HepG2 (cell line): ENCODE measurements at places on chromosomes 7 and 10. TPM values are rescaled to one million over a fixed set of nuclear protein-coding genes. Genes with fewer than 3 reads are reported as not detected.
A peak's percentile ranks its signal among the peaks of the same experiment; 100 is the strongest.

The EBF3 gene
- total RNA-seq, result not detected in 2 replicates

The PUS7 gene
- total RNA-seq, result 41.2 and 47.2 TPM in 2 replicates

The SLC16A12 gene
- 0.02 TPM in 1 of 2 replicates, not detected in the other for total RNA-seq

The INPP5F gene
- total RNA-seq, result 15.7 and 16.4 TPM in 2 replicates

The SPDYE16 gene
- total RNA-seq, result 0.08 and 0.11 TPM in 2 replicates

The ZNF239 gene
- total RNA-seq, result not detected in 2 replicates

The ANKMY2 gene
- 21.6 and 32.0 TPM in 2 replicates for total RNA-seq

DNA sequence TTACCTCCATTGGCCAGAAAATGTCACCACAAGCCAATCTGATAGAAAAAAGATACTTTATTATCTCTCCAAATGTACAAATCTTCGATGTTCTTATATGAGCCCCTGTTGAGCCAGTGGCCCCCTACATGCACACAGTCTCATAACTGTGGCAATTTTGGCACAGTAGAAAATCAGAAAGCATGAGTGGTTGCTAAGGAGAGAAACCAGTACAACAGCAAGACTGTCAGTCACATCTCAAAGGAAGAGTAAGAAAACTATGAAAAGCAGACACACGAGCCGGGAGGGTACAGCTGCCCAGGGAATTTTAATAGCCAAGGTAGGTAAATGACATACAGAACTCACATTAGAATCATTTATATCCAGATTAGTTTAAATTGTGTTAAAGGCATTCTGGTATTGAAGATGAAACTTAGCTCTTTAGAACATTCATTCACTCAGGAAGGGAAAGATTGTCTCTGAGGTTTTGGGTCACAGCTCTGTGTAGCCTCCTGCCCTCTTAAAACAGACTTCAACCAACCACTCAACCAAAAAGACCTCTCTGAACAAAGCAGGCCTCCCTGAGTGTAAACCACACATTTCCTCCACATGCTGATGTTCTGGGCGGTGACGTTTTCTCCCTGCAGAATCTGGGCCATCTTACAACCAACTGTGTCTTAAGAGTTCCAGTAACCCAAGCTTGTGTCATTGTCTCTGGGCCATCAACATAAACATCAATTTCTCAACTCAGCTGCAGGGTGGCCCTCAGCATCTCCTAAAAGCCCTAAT is 80.8 kb upstream of the ADAM12 start:
- no peak for DNase-seq

DNA sequence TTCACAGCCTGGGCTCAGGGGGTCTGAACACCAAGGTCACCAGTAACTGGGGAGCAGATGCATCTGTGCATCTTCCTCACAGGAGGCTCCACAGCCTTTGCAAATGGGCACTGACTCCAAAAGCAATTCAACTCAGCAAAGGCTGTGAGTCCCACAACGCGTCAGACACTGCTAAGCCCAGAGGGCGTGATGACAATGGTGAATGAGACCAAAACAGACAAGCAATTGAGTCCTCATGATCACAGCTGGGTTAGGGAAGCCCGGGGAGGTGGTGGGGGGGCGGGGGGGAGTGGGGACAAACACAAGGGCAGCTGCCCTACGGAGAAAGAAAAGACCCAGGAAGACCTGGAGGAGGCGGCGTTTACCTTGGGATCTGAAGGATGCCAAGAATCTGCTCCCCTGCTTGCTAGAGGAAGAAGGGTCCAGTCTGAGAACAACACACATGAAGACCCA is 61.6 kb upstream of the RNF32 start:
- no peak for DNase-seq

DNA sequence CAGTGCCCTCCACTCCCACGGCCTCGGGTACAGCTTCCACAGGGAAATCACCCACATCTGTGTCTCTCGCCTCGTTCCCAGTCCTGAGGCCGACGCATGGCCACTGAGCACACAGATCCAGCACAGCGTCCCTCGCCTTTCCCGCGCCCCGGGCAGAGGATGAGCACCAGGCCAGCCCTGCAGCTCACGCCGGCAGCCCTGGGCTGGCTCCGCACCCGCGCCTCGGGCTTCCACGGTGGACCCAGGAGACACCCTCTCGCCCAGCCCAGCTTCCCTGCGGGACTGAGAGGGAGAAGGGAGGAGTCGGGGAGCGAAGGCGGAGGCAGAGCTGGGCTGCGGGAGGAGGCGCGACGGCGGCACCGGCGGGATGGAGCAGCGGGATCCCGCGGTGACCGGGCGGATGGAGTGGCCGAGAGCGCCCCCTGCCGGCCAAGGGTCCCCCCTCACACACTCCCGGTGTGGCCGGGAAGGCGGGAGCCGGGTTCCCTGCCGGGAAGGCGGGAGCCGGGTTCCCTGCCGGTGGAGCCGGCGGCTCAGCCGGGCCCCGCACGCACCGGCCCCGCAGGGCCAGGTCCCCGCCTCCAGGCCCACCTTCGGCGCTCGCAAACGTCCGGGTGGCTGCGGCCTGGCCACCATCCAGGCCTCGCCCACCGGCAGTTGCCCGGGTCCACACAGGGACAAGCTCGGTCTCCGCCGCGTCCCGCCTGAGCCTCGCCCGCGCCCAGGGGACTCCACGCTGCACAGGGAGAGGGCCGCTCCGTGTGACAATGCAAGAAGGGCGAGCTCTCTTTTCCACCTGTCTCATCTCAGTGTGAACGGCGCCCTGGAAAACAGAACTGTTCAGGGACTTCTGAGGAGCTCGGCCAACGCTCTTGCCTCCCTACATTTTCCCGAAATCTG is 110.3 kb upstream of the LANCL2 start:
- DNase-seq, result peak; percentile 36

DNA sequence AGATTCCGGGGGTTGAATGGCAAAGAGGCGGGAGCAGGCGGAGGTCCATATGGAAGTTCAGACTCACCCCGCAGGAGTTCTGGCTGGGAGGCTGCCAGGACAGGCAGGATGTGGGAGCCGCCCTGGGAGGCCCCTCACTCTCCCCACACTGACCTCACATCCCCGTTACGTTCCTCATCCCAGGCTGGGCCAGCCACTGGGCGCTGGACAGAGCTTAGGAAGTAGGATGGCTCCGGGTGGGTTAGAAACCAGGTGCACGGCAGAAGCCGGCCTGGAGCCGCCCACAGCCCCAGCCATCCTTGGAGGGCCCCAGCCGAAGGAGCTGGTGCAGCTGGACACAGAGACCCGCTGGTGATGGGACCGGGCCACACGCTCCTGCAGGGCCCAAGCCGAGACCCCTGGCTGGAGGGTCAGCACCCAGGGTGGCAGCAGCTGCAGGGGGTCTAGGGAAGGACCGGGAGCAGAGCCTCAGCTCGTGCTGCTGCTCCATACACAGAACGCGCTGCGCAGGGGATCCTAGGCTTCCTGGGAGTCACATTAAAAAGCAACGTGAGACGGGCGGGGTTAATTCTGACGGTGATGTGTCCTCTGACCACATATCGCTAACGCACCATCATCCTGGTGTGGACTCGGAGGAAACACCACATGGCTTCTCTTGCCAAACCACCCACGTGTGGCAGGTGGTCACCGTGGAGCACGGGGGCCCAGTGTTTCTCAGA is 98.6 kb upstream of the DIP2C start:
- no peak for DNase-seq

GRCh38 chr7:38870147-38870546 is 38.8 kb downstream of the VPS41 start:
- DNase-seq, result no peak

DNA sequence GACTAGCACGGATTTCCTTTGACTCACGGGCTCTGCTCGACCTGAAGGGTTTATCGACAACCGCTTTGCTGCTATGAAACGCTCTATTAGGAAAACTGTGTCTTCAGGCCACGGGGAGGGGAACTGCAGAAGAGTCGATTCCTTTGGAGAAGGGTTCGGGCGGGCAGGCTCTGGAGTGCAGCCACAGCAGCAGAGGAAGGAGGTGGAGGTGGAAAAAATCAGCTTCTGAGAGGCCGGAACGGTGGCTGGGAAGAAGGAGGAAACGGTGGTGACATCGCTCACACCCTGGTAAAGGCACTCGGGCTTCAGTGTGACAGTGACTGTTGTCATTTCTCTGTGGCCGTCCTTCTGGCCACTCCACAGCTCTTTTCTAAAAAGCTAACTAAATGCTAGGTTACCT is 64.6 kb upstream of the MGMT start:
- DNase-seq, result no peak

DNA sequence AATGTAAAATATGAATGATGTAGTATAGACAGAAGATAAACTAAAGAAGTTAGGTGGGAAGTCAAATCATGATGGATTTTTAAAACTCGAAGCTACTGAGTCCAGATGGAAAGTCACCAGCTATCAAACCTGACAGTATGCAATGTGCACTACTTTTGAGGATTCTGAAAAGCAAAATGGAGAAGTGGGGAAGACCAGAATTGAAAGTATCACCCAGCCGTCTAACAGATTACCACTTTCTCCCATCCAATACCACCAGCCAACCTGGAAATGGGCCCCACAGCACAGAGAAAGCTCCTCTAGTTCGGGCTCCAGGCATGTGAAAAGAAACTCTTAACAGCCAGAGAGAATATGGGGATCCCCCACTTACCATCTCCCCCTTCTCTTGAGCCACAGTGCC is 67.9 kb upstream of the SRRM3 start:
- no peak for DNase-seq

GRCh38 chr7:77879272-77879671 is 80.7 kb downstream of the PHTF2 start:
- no peak for DNase-seq

DNA sequence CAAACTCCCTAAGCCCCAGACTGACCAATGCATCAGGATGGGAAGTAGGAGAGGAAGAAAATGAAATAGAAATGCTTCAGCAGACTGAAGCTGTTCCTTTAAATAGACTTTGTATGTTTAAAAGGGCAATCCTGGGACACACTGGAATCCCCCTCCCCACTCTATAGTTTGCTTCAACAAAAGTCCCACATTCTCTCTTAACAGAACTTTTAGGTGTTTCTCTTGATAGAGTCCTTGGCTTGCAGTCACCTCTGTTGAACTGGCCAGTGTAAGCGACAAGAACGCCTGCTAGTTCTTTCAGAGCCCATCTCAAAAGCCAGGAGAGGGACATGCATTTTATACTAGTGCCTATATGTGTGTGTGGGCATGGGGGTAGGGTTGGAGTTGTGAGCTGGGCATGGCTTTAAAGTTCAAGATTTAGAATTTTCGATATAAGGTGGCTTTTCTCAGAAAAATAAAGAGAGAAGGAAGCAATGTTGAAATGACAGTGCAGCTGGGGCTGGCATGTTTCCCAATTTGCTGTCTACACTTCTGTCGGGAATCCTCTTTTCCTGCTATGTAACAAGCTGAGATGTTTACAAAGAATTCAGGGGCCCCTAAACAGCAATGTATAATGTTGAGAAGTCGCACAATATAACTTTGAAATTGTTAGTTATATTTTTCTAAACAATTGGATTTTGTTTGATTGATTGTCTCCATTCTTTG is 2.1 kb downstream of the TBX20 start:
- no peak for DNase-seq

DNA sequence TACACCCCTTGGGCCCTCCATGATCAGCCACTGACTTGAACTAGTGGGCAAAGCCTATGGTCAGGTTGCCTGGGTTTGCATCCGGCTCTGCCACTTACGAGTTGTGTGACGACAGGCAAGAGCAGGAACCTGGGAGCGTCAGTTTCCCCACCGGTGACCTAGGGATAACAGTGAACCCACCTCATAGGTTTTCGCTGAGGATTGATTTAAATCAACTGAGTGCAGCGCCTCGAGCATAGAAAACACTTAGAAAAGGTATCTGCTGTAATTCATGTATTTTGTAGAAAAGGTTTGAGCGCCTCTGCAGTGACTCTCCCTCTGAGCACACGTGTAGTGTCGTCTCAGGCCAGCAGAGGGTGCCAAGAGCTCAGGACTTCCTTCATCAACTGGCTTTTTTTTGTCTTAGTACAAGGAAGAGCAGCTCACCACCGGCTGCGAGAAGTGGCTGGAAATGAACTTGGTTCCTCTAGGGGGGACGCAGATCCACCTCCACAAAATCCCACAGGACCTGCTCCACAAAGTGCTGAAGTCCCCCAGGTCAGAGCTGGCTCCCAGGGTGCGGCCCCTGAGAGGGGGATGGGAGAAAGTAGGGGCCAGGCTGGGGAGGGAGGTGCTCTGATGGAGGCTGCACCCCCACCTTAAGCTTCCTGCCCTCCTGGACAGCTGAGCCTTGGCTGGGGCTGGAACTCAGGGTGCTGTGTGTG is 27.7 kb downstream of the BTBD16 start:
- peak; percentile 74 for DNase-seq

DNA sequence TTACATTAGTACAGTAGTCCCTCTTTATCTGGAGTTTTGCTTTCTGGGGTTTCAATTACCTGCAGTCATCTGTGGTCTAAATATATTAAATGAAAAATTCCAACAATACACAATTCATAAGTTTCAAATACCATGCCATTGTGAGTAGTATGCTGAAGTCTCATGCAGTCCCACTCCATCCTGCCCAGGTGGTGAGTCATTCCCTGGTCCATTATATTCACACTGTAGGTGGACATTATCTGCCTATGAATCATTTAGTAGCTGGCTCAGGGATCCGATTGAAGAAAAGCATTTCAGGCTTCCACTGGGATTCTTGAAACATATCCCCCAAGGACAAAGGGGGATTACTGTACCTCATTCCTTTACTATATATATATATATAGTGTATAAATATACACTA is 298.2 kb upstream of the GALNT17 start:
- DNase-seq, result no peak

GRCh38 chr10:102596506-102596971 is 47.7 kb upstream of the TRIM8 start:
- DNase-seq, result peak; percentile 70

GRCh38 chr7:103751311-103751880 is 238.1 kb downstream of the RELN start:
- no peak for DNase-seq

DNA sequence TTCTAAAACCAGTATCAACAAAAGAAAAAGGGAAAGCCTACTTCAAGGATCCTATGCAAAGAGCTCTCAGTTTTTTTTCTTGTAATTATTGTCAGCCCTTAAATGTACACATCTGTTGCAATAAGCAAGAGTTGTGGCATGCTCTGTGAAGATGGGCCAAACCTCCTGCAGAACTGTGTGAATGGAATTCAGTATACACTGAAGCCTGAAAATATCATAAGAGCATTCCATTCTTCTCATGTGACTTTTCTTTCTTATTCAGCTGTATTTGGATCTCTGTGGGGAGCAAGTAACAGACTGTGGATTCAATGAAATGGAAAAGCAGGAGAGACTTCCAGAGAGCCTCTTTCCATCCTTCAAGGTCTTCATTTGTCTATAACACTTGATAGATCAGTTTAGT is 130.7 kb downstream of the SAMD9 start:
- DNase-seq, result no peak

DNA sequence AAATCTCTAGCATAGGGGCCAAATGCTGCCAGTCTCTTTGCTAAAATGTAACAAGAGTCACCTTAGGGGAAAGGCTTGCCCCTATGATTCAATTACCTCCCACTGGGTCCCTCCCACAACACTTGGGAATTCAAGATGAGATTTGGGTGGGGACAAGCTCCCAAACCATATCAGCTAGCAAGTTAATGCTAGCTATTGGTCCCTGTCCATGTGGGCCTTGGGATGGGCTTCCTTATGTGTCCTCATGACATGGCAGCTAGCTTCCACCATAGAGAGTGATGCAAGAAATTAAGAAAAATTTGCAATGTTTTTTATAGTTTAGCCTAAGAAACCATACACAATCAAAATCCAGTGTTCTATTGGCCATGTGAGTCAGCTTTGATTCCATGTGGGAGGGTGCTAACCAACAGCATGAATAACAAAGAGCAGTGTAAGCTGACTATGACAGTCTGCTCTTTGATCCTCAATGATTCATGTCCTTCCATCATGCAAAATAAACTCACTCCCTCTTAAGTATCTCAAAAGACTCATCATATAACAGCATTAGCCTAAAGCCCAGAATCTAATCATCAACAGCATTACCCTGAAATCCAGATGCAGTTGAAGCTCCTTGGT is 21.7 kb upstream of the ZNF365 start:
- DNase-seq, result no peak
